Fibroblast of lung (primary cell): ENCODE measurements at places on chromosomes 13 and 19. TPM values are rescaled to one million over a fixed set of nuclear protein-coding genes. Genes with fewer than 3 reads are reported as not detected.

The GZMM gene
- 0.17 TPM in 1 of 2 replicates, not detected in the other for total RNA-seq

The ZNF729 gene
- not detected in 2 replicates for total RNA-seq

The ZNF614 gene
- total RNA-seq = 9.2 and 10.0 TPM in 2 replicates

The ZNF730 gene
- 1.0 and 1.3 TPM in 2 replicates for total RNA-seq

The CCDC169 gene
- 3.3 and 7.1 TPM in 2 replicates for total RNA-seq

The RPL28 gene
- 146 and 168 TPM in 2 replicates for total RNA-seq

The ZFP82 gene
- total RNA-seq = 8.5 and 9.2 TPM in 2 replicates

The ATXN8OS gene
- not detected in 2 replicates for total RNA-seq

The KIR2DL4 gene
- total RNA-seq = not detected in 2 replicates

The ITPKC gene
- 19.5 and 23.1 TPM in 2 replicates for total RNA-seq

The RFPL4AL1 gene
- total RNA-seq = not detected in 2 replicates

The NKG7 gene
- total RNA-seq = not detected in 2 replicates
